ENCODE measurements at places on chromosomes 6 and 20.

DNA sequence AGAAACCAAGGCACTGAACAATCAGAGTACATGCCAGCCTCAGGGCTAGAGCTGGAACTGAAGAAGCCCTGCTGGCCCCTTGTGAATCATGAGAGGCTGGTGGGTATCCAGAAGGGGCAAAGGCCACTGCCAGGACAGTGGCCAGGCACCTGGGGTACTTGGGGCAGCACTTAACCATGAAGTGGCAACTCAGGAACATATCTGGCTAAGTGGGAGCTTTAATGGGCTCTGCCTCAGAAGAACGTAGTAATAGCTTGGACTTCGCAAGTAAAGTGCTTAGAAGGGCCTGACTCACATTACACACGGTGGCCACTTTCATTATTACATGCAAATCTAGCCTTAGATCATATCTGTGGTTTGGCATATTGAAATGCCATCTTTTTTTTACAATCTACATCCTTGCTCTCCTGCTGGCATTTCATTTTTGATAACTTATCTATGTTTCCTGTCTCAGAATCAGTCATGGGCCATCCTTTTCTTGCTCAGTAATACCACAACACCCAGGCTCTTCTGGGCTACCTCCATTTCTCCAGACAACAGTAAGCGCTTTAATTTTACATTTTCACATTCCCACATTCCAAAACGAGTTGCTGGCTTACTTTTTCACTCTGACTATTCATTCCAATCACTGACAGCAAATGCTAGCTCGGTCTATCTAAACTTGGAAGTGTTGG, 21.6 kb downstream of the NAPB start:
- no peak for DNase-seq

GRCh38 chr6:82437701-82438100, 74.1 kb downstream of the TPBG start:
- DNase-seq: no peak

- DNase-seq: no peak
These were observed 3.4 kb upstream of the TUBB2B start for GRCh38 chr6:3230900-3231246.

GRCh38 chr6:151109869-151110575, 129.7 kb upstream of the AKAP12 start:
- DNase-seq: no peak

DNA sequence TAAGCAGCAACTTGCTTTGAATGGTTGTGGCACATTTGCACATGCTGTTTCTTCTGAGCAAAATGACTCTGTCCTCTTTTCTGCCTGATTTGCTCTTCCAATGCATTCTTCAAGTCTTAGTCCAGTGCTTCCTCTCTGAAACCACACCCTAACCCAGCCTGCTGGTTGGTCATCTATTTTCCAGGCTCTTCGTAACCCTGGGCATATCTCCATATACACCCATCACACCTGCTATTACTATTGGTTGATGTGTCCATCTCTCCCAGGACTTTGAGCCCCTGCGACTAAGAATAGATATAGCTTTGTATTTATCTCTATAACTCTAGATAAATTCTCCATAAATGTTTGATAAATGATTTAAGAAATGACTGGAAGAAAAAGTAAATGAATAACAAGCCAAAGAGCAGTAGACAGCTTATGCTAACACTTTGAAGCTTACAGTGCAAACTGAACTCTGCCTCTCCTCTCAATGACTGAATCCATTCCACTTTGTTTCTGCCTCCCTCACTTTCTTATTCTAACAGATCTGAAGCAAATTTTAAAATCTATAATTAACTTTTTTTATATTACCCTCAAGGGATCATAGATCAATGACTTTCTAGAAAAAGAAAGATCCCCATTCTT, 59.7 kb upstream of the NT5E start:
- no peak for DNase-seq

- no peak for DNase-seq
These were observed 3.7 kb upstream of the MYLK4 start for GRCh38 chr6:2754393-2754792.

DNA sequence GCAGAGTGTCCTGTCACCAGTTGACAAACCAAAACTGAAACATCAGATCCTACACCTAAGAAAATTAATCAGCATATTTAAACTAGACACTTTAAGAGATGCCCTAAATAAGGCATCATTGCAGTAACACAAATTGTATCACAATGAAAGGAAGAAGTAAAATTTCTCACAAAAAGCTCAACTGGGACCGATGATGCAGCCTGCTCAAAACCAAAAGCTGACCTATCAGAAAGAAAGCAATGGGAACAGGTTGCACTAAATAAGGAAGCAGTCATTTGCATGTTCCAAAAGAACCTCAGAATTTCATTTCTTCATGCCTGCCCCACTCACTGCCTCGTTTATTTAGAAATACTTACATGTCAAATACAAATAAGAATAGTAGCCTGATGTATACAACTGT, 12.1 kb downstream of the HIVEP2 start:
- DNase-seq: no peak

DNA sequence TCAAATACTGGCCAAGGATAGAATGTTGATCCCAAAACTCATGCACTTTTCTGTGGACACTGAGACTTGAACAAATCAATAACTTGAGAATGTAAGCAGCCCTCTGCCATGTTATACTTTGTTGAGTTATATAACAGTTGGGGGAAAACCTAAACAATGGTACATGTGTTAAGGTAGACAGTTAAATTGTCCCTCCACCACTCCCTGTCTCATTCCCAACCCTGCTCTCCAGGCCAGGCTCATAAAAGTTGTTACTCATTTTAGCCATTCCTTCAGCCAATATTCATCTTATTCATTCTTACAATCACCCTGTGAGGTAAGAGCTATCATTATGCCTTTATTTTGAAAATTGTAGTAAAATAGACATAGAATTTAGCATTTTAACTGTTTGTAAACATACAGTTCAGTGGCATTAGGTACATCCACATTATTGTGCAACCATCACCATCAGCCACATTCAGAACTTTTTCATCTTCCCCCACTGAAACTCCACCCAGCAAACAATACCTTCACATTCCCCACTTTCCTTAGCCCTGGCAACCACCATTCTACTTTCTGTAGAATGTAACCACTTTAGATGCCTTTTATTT, 38.2 kb upstream of the IER3 start:
- DNase-seq: no peak

GRCh38 chr6:37765182-37765775, 54.2 kb upstream of the ZFAND3 start:
- DNase-seq: no peak

- no peak for DNase-seq
These were observed 72.0 kb upstream of the HMGCLL1 start for GRCh38 chr6:55651015-55651414.

DNA sequence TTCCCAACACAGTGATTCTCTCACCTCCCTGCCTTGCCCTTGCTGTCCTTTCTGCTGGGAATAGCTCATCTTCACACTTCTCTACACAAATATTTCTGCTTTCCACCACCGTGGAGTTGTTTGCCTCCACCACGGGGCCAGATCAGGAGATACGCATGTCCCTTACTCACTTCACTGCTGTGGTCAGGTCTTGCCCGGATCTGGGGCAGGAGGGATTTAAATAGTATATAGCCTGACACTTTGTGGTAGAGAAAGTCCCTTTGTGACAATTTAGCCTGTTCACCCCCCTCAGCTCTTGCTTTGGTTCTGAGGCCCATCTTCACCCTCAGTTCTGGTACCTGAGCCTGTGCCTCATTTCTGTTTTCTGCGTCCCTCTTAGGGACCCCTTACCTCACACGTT, 92.6 kb upstream of the PREP start:
- DNase-seq: no peak

DNA sequence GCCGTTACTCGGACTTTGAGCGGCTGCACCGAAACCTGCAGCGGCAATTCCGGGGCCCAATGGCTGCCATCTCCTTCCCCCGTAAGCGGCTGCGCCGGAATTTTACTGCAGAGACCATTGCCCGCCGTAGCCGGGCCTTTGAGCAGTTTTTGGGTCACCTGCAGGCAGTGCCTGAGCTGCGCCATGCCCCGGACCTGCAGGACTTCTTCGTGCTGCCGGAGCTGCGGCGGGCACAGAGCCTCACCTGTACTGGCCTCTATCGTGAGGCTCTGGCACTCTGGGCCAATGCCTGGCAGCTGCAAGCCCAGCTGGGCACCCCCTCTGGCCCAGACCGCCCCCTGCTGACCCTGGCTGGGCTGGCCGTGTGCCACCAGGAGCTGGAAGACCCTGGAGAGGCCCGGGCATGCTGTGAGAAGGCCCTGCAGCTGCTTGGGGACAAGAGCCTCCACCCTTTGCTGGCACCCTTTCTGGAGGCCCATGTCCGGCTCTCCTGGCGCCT, 7.2 kb downstream of the SNX21 start:
- DNase-seq: no peak

DNA sequence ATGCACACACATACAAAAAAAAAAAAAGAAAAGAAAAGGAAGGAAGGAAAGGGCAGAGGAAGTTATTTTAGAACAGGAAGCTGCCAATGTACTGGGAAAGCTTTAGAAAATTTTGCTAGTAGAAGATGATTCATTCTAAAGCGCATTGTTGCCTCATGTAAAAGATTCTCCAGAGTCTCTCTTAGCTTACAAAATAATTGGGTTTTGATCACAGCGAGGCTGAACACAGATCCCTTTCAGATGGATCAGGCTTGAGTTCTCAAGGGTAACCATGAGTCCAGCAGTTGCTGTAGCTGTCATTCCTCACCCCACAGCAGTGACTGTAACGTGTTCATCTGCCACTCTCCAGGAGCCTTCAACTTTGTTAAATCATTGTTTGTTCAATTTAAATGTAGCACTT, 81.9 kb downstream of the PHACTR2 start:
- DNase-seq: no peak

DNA sequence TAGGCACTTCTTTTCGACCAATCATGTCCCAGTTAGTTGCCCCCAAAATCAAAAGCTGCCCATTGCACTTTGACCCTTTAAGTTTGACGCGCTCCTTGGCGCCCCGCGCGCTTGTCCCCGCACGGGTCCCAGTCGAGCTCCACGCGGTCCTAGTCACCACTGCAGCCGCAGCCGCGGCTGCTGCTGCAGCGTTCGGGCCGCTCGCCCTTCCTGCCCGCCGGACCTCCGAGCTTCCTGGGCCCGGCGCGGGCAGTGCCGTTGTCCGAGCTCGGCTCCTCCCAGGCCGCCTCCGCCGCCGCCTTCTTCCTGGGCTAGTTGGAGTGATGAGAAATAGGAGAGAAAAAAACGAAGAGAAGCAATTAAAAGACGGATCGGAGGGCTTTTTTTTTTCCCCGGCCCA, 185.7 kb upstream of the COL21A1 start:
- DNase-seq: no peak

DNA sequence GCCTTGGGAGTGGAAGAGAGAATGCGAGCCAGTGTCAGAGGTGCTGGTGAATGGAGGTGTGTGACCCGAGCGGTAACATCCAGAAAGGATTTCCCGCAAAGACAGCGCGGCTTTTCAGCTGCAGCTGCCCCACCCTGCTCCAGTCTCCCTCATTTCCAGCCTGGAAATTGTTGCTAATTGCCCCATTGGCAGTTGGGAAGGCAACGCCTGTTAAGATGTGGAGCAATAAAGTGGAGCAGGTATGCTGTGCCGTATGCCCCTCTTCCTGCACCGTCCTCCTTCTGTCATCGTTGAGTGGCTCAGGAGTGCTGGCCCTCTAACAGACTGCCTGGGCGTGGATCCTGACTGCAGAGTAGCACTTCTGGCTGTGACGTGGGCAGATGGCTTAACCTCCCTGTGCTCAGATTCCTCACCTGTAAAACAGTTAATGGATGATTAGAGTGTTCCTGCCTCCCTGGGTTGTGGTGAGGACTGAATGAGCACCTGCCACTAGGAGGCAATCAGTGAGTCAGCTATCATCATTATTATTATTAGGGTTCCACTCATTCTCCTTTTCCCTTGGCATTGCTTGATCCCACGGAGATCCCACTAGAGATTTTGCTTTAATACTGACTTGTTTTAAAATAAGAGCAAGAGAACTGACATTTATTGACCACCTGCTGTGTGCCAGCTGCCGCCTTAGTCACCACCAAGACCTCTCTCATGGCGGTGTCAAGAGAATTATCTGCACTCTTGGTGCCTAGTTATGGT, 11.7 kb downstream of the ARFGEF2 start:
- DNase-seq: no peak

DNA sequence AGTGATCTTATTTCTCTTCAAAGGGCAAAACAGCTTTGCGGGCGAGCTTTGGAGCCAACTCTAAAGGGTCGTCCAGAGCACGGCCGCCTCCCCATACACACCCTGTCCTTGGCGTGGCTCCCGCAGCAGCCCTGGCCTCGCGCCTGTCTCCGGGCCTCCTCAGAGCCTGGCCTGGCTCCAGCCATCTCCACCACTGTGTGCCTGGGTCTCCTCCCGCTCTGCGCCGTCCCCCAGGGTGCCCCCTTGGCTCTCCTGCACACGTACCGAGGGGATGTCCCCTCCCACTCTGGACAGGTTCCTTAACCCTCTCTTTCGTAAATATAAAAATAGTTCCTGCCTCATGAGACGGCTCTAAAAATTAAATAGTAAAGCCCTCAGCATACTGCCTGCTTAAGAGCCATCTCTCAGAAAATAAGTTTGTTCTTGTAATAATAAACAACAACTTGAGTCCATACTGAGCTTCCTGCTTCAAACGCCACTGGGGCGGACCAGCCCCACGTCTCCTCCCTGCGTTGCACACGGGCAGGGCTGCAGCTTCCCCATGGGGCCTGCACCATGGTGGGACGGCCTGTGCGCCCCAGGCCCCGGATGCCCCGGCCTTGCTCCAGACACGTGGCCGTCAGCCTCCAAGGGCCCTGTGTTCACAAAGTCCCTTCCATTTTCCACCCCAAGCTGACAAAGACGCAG, 226.2 kb downstream of the TTLL2 start:
- no peak for DNase-seq

GRCh38 chr6:109799129-109799528, 108.0 kb downstream of the FIG4 start:
- no peak for DNase-seq

- no peak for DNase-seq
These were observed 24.6 kb downstream of the PDSS2 start for GRCh38 chr6:107434812-107435211.

DNA sequence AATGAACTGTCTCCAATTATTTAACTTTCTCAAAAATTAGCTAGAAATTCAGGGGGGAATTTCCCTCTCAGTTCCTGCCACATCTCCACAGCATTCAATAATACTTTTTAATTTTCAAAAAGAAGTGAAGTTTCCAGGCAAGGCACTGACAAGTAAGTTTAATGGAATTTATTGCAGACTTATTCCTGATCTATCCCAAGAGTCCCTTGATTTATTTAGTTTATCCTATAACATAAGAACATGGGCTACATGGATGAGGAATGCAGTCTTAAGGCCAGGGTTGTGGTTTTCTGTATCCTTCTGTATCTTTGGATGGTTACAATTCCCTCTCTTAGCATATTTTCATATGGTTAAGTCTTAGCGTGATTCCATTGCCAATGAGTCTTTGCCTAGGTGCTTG, 126.5 kb downstream of the TSHZ2 start:
- no peak for DNase-seq

DNA sequence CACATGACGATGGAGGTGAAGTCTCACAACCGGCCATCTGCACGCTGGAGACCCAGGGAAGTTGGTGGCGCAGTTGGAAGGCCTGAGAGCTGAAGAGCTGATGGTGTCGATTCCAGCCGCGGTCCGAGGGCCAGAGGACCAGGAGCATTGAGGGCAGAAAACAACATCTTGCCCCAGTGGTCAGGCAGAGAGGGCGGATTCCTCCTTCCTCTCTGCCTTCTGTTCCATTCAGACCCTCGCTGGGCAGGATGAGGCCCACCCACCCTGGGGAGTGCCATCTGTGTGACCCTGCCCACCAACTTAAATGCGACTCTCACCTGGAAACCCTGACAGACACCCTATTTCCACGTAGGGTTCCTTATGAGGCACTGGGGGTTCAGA, 120.7 kb upstream of the PMEPA1 start:
- no peak for DNase-seq

- no peak for DNase-seq
These were observed 685.6 kb downstream of the TBC1D32 start for GRCh38 chr6:120648713-120649112.
